ENCODE measurements at places on chromosomes 4 and X.

DNA sequence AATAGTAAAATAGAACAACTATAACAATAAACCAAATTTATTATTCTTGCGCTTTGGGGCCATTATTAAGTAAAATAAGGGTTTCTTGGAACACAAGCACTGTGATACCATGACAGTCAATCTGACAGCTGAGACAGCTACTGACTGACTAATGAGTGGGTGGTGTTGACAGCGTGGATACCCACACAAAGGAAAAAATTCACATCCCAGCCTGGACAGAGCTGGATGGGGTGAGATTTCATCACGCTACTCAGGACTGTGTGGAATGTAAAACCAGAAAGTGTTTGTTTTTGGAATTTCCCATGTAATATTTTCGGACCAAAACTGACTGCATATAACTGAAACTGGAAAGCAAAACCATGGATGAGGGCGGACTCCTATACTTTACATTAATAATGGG, 48.8 kb downstream of the IGFBP7 start:
- DNase-seq: no peak

- DNase-seq: no peak
These were observed 44.4 kb downstream of the TNIP3 start for GRCh38 chr4:121119715-121120114.

GRCh38 chr4:189941005-189941450, 356 bp downstream of the FRG1 start:
- no peak for DNase-seq

DNA sequence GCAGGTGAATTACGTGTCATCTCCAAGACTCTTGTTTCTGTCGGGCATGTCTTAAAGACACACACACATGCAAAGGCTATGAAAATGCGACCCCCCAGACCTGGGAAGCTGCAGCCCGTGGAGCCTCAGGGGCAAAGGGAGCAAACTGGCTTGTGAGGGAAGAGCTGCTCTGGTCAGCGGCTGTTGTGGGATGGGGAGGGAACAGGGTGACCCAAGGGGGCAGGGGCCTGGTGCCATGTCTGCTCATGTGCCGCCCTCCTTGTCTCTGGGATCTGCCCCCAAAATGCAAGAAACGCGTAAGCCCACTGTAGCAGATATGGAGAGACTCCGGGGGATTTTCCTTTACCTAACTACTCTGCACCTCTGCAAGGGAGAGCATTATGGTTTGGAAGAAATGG, 92.4 kb downstream of the PHKA2 start:
- DNase-seq: no peak

DNA sequence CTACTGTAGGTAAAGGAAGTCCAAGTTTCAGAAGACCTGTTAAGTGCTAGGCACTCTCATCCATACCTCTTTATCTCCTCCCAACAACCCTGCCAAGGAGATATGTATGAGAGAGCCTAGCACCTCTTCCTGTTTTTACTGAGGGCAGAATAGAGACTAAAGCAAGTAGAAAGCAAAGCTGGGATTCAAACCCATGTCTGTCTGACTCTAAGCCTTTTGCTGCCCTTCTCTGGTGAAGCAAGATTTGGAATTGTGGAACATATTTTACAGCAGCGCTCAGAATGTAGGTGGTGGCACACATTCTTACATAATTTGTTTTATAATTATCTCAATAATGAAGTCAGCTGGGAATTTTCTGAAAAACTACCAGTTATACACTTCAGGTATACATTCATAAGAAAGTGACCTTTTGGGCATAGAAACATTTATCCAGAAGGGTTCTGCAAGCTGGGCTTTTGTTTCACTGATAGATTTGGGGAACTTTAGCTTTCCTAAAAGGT, 41.7 kb downstream of the SEPTIN11 start:
- DNase-seq: no peak

- no peak for DNase-seq
These were observed 241.4 kb upstream of the CLNK start for GRCh38 chr4:10925996-10926395.

DNA sequence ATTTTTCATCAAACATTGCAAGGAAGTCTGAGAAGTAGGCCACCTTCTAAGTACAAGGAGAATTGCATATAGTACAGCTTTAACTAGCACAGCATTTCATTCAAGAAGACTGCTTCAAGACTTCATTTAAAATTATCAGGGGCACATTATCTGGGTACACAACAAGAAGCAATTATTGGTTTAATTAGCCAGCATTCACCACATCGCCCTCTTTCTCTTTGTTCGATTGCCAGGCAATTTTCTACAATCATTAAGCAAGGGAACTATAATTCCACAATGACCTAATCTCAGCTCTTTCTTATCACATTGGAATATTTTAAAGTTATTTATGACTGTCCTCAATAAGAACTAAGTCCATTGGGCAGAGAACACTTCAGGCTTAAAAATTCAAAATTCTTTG, 1347.1 kb upstream of the PABPC4L start:
- no peak for DNase-seq

DNA sequence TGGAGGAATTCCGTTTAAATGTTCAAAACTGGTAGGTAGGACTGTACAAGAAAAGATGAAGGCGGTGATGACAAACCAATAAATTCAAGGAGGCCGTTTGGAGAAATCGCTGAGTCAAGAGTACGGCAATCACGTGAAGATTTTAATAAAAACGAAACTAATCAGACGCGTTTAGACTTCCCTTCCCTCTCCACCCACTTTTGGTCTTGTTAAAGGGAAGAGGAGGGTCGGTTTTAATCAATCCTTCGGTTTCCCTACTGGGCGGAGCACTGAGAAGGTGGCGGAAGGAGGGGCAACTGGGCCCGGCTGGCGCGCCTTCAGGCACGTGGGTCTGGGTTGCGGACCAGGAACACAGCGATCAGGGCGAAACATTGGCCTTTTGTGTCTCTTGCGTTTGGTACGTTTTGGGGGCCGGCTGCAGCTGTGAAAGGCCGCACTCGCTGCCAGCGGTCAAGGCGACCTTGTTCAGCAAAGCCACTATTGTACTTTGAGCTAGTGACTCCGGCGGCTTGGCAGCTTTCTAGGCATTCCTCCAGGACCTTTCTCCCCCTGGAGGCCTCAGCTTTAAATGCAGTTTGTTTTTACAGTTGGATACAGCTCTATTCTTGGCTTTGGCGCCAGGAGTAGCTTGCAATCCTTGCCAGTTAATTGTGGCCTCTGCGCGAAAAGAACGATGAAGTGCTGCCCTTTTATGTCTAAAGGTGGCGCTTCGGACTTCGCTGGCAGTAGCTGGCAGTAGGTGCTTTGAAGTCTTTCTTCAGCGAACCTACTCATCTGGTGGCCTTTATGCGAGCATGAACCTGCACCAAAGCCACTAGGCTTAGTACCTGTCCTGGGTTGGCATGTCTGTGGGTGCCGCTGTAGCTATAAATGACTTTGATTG, 16.8 kb upstream of the LAMP2 start:
- peak; percentile 80 for DNase-seq

GRCh38 chr4:88002786-88003185, 4.6 kb upstream of the PKD2 start:
- DNase-seq: no peak

DNA sequence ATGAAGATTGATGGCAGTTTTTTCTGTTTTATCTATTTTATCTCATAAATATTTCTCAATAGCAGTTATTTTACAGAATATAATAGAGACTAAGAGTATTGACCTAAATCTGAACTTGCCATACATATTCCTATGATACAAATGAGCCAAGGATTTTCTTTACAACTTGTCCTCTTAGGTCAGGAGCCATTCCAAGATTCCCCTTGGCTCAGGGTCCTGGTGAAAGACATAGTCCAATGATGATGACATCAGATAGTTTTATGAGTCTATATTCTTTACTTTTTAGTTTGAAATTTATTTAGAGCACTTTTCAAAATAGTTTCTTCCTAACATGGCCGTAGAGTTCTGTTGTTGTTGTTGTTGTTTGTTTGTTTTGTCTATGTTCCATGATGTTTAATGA, 869.1 kb upstream of the GRID2 start:
- DNase-seq: no peak

- peak; percentile 49 for DNase-seq
These were observed 44.8 kb downstream of the GAB1 start for GRCh38 chr4:143381189-143382118.

GRCh38 chr4:154119317-154119716, 330.4 kb upstream of the SFRP2 start:
- no peak for DNase-seq

DNA sequence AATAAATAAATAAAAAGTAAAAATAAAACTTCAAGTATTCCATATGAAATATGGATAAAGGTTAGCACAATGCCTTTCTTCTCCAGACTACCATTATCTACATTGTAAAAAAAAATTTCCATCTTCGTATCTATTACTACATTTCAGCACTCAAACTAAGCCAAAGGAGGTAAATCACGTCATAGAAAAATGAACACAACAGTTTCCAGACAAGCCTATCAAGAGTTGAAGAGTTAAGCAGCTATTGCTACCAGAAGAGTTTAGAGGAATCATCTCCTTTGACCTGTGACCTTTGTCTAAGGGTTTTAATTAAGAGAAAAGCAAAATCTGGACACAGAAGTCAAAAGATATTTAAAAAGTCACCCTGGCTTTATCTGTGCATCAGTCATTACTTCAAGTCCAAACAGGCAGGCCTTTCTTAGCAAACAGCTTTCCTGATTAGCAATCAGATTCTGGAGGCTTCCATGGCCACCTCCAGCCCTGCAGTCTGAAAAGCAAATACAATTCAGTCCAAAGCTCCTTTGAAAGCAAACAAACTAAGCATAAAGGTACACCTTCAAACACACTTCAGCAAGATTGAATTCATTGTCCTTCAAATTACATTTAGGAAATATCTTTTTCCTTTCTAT, 82.2 kb downstream of the APBB2 start:
- no peak for DNase-seq

- no peak for DNase-seq
These were observed 59.4 kb downstream of the TSC22D3 start for GRCh38 chrX:107716118-107716684.

DNA sequence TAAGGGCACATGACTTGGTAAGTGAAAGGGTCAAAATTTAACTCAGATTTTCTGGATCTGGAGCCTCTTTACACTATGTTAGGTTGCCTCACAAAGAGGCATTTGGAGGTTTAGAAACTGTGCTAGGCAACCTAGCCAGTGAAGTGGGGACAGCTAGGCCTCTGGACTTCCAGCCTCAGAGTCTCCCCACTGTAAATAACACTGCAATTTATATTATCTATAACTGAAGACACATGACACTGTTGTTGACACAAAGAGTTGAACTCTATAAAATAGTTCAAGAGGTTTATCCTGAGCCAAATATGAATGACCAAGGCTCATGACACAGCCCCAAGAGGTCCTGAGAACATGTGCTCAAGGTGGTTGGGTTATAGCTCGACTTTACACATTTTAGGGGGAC, 74.9 kb upstream of the IQCM start:
- DNase-seq: no peak
